Stimulated activated naive CD4-positive, alpha-beta T cell treated with Interleukin-2 at 50 U/mL for 16 hours (primary cell): ENCODE measurements at places on chromosomes 12 and 14.

DNA sequence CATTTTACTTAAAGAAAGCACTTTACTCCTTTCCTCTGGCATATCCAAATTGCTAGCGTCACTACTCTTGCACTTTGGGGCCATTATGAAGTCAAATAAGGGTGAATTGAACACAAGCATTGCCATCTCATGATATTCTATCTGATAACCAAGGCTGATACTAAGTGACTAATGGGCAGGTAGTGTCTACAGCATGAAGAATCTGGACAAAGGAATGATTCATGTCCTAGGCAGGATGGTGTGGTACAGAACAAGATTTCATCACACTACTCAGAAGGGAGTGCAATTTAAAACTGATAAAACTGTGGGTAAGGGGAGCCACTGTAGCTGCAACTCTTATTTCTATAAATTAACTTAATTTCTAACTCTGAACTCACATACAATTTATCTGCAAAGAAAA is 7.7 kb upstream of the SLC6A15 start:
- no peak for DNase-seq

- no peak for DNase-seq
Measured at GRCh38 chr14:31827325-31827724, 249.8 kb upstream of the ARHGAP5 start.

DNA sequence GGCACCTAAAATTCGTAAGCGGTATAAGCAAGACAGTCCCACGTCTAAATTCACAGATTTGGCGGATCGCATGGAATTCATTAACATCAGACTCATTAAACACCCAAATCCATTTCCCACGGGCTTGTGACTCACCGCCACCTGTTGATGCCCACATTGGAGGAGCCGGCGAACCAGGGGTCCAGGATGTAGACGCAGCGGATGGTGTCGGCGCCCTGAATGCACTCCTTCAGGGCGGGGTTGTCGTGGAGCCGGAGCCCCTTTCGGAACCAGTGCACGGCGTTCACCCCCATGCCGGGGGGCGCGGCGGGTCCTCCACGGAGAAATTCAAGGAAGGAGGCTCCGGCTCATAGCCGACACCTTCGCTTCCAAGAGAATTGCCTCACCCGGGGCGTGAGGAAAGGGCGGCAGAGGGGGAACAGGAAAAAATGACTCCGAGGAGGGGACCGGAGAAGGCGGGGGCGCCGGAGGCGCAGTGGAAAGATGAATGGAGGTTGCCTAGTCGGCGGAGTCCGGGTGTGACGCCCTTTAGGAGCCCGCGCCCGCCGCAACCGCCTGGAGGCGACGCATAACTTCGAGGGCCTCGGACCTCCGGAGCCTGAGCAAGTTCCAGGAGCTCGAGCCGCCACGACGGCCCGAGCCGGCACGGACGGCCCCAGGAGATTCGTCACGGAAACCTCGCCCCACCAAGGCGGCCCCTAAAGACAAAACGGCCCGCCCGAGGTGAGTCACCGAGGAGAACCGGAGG is 506 bp downstream of the CRY1 start:
- DNase-seq, result peak; percentile 80

DNA sequence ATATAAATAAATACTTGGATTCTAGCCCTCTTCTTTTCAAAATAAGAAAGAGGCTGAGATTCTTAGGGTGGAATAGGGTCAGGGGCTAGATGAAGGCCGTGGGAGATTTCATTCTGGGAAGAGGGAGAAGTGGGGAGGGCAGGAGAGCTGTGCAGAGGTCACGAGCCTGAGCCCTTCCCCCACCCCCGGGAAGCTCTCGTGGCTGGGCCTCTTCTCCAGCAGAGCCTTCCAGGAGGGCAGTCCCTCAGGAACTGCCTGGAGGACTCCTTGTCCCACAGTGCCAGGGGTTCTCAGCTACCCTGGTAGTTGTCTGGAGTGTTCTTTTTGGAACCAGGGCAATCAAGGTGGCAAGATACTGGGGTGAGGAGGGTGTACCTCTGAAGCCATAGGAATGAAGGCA is 94.0 kb downstream of the ESR2 start:
- no peak for DNase-seq

- DNase-seq, result no peak
Measured at GRCh38 chr12:120719496-120720233, 6.0 kb upstream of the ACADS start.

- no peak for DNase-seq
Measured at GRCh38 chr12:47155457-47156166, 75.9 kb upstream of the AMIGO2 start.

- DNase-seq, result no peak
Measured at GRCh38 chr14:63496837-63497400, 46.3 kb downstream of the PPP2R5E start.

DNA sequence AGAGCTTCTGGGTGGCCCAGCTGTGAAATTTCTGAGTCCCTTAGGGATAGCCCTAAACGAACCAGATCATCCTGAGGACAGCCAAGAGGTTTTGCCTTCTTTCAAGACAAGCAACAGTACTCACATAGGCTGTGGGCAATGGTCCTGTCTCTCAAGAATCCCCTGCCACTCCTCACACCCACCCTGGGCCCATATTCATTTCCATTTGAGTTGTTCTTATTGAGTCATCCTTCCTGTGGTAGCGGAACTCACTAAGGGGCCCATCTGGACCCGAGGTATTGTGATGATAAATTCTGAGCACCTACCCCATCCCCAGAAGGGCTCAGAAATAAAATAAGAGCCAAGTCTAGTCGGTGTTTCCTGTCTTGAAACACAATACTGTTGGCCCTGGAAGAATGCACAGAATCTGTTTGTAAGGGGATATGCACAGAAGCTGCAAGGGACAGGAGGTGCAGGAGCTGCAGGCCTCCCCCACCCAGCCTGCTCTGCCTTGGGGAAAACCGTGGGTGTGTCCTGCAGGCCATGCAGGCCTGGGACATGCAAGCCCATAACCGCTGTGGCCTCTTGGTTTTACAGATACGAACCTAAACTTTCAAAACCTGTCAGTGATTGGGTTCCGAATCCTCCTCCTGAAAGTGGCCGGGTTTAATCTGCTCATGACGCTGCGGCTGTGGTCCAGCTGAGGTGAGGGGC is 38.9 kb downstream of the DAD1 start:
- peak; percentile 77 for DNase-seq

DNA sequence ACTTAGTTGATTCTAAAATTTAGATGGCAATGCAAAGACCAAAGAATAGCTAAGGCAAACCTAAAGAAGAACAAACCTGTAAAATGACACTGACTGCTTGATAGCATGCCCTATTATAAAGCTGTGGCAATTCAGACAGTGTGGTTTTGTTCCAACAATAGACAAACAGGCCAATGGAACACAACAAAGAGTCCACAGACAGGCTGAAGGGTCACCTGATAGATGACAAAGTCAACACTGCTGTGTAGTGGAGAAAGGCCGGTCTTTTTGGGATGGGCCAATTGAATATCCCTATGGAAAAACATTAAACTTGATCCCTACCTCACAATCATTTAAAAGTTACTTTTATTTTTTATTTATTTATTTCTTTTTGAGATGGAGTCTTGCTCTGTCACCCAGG is 33.8 kb upstream of the SLC25A3 start:
- DNase-seq, result no peak

GRCh38 chr14:32925439-32925838 is 13.2 kb upstream of the NPAS3 start:
- DNase-seq, result no peak

GRCh38 chr14:84042992-84043391 is 1487.0 kb upstream of the FLRT2 start:
- DNase-seq, result no peak

DNA sequence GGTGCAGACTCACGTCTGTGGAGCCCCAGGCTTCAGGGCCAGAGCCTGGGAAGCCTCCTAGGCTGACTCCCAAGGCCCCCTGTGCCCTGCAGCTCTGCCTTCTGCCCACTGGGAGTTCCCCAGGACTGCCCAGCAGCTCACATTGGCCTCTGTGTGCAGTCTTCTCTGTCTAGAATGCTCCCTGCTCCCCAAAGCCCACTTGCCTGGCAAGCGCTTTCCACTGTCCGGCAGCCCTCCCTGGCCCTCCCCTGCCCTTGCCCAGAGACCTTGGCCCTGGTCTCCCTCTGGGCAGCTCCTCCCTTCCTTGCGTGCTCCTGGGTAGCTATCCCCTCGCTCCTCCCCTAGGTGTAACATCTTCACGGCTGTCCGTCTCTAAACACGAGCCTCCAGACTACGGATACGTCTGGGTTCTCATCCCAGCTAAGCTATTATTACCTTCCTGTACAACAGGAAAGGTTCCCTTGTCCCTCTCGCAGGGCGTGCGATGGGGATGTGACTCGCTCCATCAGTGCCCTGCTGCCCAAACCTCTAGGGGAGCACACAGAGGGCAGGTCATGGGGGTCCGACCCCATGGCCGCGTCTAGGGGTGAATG is 325.5 kb upstream of the RTL1 start:
- DNase-seq, result no peak

DNA sequence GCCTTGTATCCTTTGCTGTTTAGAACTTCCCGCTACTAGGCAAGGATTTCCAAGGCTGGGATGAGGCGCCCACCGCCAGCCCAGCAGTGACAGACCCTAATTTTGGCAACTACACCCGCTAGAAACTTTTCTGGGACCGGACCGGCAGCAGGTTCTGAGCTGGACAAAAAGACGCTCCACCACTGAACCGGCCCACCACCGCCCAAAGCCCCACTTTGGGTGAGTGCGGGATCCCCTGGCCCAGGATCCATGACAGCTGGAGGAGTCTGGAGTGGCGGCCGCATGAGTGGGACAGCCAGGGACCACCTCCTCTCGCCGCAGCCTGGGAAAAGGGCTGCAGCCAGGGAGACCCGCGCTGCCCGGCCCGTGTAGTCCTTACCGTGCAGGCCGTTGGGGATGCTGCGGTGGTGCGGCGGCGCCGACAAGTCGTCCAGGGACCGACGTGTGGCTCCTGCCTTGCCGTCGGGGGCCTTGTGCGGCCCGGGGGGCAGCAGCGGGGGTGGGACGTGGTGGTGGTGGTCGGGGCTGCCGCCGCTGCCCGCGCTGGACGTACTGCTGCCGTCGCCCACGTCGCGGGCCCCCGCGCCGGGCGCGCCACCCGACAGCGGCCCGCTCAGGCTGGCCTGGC is 1.1 kb downstream of the CCDC85C start:
- no peak for DNase-seq

DNA sequence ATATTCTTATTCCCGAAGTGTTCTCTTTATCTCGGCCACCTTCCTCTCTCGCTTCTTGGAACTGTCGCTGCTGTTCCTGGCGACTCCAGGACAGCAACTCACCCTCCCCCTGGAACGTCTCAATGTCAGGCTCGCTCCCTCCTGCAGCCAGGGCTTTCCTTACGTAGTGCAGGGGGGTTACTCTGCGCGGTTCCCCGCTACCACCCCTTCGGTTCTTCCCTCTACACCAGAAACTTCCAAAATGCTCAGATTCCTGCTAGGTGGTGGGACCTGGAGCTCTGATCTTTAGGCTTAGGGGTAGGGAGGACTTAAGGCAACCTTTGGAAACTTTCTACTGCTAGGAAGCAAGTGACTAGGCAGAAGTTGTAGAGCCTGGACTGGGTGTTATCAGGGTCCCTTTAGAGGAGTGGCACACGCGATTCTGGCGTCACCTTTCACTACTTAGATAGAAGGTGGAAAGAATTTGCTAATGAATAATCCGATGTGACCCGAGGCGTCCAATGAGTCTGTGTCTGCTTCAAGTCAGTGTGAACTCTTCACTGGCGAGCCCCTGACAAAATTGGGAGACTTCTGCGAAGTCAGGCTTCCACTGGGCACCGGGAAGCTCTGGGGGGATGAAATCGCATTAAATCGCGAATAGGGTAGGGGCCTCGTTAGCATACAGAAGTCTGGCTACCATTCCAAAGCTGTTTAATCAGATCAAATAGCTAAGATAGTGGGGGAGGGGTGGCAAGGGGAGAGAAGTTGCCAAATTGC is 900 bp upstream of the DPF3 start:
- DNase-seq, result no peak

DNA sequence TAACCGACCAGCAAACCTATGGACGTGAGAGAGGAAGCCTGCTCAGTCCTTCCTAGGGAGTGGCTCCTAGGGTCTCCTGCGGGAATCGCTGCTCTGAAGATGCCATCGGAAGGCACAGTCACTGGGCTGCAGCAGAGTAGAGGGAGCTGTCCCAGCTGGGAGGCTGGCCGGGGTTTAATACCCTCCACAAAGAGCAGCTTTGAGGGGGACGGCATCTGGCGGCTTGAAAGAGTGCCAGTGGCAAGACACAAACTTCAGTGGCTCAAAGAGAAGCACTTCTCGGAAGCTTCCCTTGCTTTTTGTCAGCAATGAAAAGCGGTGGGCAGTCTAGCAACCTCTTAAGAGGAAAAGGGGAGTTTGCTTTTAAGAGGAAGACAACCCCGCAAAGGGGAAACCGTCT is 114.6 kb downstream of the TMEM132C start:
- DNase-seq, result no peak

DNA sequence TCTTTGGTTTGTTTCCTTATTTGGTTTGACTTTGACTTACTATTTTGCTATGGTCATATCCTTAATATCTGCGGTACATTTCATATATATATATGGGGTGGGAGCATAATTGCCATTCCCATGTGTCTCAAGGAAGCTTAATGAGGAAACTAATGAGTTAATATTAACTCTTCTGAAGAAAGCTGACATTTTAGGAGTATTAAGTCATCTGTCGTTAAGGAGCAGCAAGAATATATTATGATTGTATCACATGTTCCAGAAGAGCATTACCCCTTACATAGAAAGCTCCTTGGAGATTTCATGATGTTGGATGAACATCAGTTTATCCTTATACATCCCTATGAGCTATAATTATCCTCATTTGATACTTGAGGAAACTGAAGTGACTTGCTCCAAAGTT is 15.6 kb downstream of the DYRK2 start:
- no peak for DNase-seq

- no peak for DNase-seq
Measured at GRCh38 chr12:79174626-79175025, 310.1 kb downstream of the SYT1 start.

GRCh38 chr14:60116181-60116580 is 24.5 kb downstream of the PCNX4 start:
- DNase-seq, result no peak

- DNase-seq, result no peak
Measured at GRCh38 chr14:82432301-82433105, 898.9 kb upstream of the SEL1L start.

GRCh38 chr12:94434171-94434570 is 25.5 kb downstream of the CEP83 start:
- DNase-seq, result no peak

DNA sequence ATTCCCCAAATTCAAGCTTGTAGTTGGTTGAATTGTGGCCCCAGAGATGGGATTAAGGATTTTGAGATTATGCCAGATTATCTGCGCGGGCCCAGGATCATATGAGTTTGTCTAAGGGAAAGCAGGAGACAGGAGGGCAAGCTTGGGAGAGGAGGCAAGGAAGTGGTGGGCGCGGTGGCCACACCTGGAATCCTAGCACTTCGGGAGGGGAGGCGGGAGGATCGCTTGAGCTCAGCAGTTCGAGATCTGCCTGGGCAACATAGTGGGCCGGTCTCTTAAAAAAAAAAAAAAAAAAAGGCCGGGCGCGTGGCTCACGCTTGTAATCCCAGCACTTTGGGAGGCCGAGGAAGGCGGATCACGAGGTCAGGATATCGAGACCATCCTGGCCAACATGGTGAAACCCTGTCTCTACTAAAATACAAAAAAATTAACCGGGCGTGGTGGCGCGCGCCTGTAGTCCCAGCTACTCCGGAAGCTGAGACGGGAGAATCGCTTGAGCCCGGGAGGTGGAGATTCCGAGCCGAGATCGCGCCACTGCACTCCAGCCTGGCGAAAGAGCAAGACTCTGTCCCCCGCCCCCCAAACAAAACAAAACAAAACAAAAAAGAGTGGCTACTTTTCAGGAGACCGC is 881 bp upstream of the PUS1 start:
- DNase-seq, result no peak

- no peak for DNase-seq
Measured at GRCh38 chr12:62313727-62314380, 53.6 kb downstream of the USP15 start.
